ENCODE measurements at places on chromosomes 3 and 15.

GRCh38 chr3:16011376-16011775 is 163.1 kb upstream of the GALNT15 start:
- DNase-seq: peak; percentile 45

GRCh38 chr3:196210673-196211556 is at the start of gene ZDHHC19:
TSS of gene ZDHHC19 (minus strand) at chr3:196211400. CDS start at chr3:196211315, 85 bp downstream.
- no peak for DNase-seq

DNA sequence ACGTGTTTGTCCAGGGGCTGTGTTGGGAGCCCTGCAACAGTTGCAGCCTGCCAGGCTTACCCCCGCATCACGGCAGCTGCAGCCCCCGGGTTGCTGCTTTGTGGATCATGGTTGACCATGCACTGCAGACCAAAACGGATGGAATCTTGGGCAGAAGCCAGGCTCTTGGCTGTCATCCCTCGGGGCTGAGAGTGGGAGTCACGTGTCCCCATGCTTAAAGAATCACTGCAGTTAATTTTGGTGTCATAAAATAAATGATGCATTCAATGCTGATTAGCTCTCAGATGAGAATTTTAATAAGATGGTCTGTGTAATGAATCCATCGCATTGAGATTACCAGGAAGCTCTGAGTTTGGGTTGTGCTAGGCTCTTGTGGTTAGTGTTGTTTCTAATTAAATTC is 115.6 kb downstream of the CHDH start:
- no peak for DNase-seq

DNA sequence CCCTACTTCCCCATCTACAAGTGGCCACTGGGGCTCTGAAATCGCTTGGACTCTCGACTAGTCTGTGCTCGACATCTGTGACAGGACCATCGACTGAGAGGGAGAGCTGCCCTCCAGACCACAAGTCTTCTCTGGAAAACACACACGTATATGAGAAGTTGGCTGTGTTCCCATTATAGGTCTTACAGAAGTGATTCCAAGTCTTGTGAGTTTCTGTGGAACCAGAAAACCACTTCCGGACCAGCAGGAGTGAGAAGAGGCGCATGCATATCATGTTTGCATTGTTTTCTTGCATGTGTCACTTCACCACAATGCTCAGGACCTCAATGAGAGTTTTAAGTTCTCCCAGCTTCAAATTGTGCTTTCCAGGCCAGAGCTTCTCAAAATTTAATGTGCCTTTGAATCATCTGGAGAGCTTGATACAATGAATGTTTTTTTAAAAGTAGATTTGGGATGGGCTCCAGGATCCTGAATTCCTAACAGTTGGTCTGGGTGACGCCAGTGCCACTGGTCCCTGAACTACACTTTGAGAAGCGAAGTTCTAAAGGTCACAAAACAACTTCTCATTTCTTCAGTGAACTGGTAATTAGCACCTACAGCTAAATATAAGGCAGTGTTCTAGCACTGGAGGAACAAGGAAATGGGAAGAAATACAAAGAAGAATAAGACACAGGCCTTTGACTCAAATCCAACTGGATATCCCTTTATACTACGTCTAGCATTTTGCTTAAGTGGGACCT is 15.7 kb downstream of the LIPC start:
- no peak for DNase-seq

DNA sequence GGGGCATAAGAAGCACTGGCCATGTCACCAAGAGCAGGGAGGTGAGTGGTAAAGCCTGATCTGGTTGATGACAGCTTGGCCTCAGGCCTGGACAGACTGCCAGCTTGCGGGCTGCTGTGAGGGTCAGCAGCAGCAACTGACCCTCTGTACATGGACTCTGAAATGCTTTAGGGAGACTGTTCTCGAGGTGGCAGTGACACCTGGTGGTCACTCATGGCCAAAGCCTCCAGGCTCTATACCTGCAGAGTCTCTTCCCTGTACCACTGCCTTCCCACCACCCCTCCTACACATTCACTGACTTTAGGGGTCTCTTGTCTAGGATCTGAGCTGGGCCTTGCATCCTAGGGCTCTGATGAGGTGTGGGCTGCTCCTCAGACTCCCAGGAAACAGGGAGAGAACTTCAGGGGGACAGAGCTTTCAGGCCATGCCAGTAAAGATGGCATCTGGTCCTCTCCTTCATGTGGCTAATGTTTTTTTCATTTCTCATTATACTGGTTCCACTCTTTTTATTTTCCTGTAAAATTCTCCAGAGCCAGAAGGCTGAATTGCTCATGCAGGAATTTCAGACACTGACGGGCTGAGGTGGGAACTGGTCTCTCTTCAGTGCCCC is 17.2 kb upstream of the TIMP4 start:
- DNase-seq: peak; percentile 59

DNA sequence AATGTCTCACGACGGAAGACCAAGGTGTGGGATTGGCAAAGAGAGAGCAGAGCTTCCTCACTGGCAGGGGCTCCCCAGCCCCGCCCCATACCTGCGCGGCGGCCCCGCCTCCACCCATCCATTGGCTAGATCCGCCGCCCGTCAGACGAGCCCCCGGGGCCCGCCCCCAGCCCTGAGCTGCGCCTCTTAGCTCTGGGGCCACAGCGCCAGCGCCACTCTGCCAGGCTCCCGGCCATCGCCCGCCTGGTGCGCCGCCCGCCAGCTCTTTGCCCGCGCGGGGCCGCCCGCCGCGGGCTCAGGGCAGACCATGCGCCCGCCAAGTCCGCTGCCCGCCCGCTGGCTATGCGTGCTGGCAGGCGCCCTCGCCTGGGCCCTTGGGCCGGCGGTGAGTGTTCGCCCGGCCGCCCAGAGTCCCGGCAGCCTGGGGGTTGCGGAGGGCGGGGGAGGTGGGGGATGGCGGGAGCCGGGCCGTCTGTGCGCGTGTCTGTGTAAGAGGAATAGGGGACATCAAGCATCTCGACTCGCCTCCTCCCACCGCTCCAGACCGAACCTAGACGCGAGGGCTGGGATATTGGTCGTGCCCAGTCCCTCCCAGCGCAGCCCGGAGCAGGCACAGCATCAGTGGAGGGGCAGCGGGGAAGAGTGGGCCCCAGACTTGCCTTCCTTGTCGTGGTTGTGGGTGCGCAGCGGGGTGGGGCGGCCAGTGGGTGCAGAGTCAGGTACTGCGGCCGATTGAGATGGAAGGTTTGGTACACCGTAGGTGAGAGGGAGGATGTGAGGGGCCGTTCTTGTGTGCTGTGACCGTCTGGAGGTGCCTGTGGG is at the start of gene VIPR1:
Gene VIPR1 (plus strand): TSS at position 215 of the 822 bp plus-strand sequence. CDS start 93 bp downstream, at position 308.
- no peak for DNase-seq

DNA sequence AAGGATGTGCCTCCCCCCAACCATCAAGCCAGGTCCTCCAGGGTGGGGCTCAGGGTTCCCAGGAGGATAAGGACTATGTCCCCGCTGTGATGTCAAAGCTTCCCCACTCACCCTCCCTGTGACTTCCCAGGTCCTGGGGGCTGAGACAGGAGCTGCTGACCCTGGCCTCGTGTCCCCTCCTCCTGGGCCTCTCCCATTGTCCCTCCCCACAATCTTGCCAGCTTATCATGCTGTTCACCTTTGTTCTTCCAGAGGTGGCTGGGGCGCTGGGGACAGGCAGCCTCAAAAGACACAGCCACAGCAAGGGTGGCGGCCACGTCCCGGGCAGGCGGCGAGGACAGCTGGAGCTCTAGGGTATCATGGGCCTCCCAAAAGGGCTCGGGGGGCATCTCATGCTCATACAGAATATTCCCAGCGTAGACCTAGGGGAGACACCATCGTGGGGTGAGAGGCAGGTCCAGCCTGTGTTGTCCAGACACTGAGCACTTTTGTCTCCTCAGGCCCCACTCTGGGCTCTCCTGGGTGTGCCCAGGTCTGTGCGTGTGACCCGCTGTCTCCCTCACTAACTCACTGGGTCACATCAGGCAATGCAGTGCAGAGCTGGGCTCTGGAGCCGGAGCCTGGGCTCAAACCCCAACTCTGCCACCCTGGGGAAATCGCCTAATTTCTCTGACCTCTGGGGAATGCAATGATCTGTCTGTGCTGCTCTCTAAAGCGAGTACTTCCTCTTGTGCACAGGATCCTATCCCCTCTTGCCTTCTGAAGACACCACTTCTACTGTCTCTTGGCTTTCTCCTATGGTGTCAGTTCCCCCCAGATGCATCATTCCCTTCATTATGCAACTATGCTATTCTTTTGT is 30.0 kb downstream of the SNX33 start:
- no peak for DNase-seq

- no peak for DNase-seq
Measured at GRCh38 chr15:25932696-25933095, 69.6 kb upstream of the ATP10A start.

GRCh38 chr3:69244039-69244438 is 121.6 kb upstream of the LMOD3 start:
- DNase-seq: no peak

DNA sequence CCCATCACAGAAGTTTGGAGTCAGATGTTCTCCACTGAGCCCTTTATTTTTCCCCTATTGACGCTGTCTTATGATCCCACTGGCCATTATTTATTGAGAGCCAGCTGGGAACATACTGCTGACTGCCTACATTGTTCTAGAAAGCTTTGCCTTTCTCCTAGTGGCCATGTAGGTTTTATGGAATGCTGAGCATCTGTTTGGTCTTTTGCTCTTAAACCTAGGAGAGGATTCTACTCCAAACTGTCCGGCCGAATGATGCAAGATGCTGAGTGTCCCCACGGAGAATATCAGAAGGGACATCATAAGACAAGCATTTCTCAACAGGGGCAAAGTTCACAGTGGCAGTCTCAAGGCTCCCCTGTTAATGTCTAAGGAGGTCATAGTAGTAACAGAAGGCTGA is 171.4 kb downstream of the ARRDC4 start:
- DNase-seq: no peak

GRCh38 chr3:85626662-85627061 is 667.9 kb downstream of the CADM2 start:
- DNase-seq: no peak

- no peak for DNase-seq
Measured at GRCh38 chr3:99607151-99607550, 31.2 kb upstream of the COL8A1 start.

DNA sequence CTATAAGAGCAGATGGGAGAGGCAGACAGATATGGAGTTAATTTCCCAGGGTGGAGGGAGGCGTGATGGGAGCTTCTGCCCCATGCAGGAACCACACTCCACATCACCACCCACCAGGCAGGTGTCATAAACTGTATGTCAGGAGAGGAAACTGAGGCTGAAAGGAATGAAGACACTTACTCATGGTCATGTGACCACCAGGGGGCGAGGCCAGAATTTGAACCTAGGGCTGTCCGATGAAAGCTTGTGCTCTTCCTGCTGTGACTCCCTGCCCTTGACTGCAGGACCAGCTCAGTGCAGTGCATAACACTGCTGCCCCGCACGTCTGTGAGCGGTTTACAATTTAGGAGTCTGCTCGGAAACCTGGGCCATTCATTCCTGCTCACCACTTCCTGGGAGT is 28.8 kb downstream of the NUP210 start:
- DNase-seq: no peak

DNA sequence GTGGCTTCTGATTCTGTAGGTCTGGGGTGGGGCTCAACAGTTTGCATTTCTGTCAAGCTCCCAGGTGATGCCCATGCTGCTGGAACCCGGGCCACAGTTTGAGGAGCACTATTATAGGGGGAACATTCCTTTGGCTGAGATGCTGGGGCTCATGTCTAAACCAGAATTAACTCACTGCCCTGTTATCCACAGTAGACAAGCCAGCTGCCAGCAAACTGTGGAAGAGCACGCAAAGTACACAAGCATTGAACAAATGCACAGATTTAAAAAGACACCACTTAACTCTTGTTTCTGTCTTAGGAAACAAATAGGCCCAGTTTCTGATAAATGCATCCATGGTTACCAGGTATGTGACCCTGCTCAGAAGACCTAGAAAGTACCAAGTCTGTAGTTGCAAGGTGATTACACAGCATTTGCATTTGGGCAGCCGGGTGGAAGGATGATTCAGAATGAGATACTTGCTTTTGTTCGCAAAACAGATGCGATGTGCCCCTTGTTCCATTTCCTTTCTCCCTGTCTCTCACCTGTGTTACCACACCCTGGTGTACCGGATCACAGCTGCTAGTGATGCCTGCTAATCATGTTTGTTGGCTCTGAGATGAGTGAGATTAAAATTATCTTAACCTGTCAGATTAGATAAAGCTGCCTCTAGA is 12.4 kb downstream of the GYG1 start:
- no peak for DNase-seq

DNA sequence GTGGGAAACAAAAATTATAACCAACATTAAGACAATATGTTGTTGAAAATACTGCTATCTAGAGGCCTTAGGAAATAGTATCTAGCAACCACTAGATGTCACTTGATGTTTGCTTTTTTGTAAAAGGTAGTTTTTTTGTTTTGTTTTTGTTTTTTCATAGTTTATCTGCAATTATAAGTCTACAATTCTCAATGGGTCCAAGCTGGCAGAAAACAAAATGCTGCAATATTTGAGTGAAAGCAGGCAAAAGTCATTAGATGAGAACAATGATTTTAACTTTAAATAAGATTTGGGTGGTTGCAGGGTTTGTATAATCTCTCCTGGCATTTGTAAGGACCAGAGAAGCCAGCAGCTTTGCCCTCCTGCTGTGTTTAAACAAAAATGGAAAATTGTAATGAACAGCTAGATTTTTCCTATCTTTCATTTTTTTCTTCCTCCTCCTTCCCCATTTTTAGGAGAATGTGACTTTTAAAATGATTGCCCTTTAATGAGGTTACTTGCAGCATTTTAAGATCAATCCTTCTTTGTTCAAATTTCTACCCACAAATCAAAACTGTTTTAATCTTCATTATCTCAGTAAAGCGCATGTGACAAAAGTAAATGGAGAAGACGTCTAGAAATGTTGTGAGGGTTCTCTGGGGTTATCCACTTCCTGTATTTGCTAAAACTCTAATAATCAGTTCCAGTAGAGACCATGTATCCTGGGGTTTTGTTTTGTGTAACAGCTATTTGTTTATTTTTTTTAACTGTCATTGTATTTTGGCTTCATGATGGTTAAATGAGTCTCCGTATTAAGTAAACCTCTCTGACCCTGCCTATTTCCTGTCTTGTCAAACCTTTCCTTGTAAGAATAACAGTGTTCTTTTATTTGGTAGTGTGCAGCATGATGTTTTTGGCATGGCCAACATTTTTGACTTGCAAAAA is 27.3 kb downstream of the DUT start:
- peak; percentile 78 for DNase-seq

DNA sequence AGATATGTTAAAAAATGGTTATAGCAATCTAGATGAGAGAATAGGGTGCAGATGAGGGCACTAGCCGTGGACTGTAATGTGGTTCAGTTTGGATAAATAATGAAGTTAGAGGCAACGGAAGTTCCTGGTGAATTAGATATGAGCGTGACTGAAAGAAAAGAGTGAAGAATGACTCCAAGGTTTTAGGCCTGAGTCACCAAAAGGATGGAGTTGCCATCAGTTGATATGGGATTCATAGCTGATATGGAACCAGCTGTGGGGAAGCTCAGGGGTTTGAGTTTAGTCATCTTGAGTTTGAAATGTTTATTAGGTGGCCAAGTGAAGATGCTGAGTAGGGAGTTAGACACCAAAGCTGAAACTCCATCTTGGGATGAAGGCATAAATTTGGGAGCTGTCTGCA is 66.2 kb downstream of the SSR3 start:
- peak; percentile 83 for DNase-seq

DNA sequence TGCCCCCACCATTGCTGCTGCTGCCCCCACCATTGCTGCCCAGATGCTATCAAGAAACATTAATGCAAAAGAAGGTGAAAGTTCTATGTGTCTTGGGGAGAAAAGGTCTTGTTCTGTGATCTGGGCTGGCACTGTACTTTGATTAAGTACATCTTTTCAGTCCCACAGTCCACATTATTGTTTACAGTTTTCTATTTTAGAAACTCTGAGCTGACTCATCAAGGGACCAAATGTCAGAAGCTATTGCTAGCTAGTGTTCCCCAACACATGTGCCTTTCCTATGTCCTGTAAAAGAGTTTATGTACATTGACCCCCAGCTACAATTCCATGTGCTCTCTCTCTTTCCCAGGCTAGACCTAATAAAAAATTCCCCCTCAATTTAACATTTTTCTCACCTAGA is 264.7 kb upstream of the NECTIN3 start:
- DNase-seq: peak; percentile 63
